ENCODE measurements at places on chromosomes 4 and X.

DNA sequence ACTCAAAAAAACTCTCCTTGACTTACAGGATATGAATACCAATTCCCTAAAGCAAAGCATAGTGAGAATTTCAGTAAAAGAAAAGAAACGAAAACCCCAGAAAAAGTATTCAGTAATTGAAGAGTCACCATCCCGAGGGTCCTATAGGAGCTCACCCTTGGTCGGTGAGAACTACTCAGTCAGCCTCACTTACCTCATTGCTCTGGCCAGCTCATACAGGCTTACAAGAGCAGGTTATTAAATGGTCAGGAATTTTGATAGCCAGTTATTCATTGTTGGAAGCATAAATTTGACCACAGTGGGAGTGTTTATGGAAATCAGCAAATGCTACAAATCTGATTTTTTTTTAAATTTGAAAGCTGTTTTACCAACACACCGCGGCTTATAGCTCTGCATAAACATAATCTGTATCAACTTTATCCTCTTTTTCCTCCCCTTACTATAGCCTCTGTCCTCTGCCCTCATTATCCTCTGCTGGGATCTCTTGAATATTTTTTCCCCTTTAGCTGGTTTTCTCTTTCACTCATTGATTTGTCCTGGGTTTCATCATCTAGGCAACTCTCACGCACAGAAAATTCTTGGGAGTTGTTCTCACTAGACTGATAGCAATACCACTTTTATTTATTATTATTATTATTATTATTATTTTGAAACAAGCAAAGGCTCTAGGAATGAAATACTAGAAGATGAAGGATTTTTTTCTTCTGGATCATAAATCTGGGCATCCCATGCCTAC is 11.0 kb upstream of the CXCL2 start:
- DNase-seq, result no peak

GRCh38 chr4:47084111-47084510 is 52.7 kb downstream of the GABRB1 start:
- no peak for DNase-seq

- no peak for DNase-seq
Measured at GRCh38 chr4:182265881-182266280, 22.7 kb downstream of the TENM3 start.

DNA sequence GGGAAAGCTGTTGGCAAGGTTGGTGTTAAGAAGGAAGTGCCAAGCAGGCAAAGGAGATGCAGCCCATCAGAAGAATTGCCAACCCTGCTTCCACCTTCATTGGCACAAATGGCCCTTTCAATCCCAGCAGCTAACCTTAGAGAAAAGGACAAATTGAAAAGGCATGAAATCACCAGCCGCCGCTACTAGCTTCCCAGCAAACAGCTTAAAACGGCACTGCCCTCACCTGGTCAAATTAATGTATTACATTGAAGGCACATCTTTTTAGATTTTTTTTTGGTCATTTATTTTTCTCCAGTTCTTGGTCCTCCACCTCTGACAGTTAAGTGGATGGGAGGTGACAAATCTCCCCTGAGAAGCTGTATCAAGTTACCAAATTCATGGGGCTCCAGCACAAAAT is 51.0 kb upstream of the NHSL2 start:
- no peak for DNase-seq

- DNase-seq, result no peak
Measured at GRCh38 chrX:18855919-18856644, 127.8 kb downstream of the PHKA2 start.

All from large intestine (tissue), 12 donors.